Activated naive CD4-positive, alpha-beta T cell treated with anti-CD3 and anti-CD28 coated beads for 36 hours (primary cell): ENCODE measurements at places on chromosomes 11 and 22.
A peak's percentile ranks its signal among the peaks of the same experiment; 100 is the strongest.

- no peak for DNase-seq
Observed at GRCh38 chr22:19062943-19063308, 59.3 kb downstream of the DGCR2 start.

GRCh38 chr11:34214961-34215805 is 109.8 kb downstream of the NAT10 start:
- peak; percentile 96 for DNase-seq

DNA sequence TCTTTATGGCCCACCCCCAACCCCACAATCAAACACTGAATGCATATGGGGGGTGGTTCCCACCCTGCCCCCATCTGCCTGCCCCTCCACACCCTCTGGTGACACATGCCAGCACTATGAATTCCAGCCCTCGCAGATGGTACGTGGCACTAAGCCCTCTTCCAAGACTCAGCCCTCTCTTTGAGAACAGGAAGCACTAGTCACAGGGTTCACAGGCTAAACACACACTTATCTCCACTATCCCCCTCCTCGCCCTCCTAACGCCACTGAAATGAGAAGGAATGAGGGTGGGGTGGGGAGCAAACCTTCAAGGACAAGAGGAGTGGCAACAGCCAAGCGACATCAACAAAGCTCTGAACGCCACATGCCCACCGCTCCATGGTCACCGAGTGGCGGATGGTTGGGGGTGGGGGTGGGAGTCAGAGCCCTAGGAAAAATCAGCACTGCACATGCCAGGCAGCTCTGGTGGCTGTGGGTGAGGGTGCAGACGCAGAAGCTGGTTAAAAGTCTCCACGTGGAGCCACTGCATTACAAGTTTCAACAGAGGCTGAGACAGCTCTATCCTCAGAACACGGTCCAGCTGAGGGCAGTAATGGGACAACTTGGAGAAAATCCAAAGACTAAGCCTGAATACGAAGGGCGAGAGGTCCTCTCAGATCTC is 33.6 kb downstream of the TMEM184B start:
- DNase-seq: no peak

DNA sequence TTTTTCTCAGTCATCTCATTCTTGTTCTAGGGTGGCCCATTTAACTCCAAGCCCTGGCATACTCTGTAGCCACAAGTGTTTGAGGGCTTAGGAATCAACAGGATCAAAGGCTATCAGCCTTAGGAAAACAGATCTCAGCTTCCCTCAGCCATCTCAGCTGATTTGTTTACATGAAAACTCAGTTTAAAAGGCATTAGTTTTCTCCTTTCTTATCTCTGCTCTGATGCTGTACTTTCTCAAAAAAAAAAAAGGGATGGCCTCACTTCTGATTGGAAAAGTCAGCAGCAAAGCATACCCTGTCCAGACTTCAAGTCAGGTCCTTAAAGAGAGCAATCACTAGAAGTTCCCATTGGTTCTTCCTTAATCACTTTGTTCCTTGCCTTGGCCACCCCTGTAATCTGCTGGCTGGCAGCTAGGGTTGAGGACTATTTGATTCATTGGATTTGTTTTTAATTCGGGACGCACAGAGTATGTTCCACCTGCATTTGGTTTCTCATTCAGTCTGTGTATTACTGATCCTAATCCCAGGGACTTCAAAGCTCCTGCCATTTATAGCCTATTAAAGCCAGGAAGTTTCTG is 102.8 kb downstream of the EXT2 start:
- DNase-seq: no peak

GRCh38 chr11:57440744-57441414 is 14.0 kb upstream of the SLC43A3 start:
- DNase-seq: no peak

DNA sequence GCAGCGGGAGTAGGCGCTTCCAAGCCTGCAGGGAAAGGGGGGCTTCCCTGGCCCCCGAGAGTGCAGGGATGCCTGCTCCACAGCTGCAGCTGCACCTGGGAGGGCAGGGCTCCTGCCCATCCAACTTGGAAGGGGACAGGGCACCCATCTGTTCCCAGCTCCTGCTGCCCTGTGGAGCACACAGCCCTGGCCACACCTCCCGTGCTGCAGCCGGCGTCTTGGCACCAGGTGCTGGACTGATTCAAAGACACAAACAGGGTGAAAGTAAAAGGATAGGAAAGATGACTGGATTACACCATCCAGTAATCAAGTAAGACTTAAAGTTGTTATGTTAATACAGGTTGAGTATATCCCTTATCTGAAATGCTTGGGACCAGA is 14.8 kb downstream of the NPAT start:
- DNase-seq: no peak

- no peak for DNase-seq
Observed at GRCh38 chr11:17154409-17155159, 53.2 kb downstream of the PIK3C2A start.

GRCh38 chr11:21262992-21263391 is 593.6 kb downstream of the NELL1 start:
- no peak for DNase-seq

- no peak for DNase-seq
Observed at GRCh38 chr11:47268448-47269001, 1.4 kb upstream of the MADD start.

GRCh38 chr11:129143335-129143734 is 48.8 kb downstream of the ARHGAP32 start:
- no peak for DNase-seq

DNA sequence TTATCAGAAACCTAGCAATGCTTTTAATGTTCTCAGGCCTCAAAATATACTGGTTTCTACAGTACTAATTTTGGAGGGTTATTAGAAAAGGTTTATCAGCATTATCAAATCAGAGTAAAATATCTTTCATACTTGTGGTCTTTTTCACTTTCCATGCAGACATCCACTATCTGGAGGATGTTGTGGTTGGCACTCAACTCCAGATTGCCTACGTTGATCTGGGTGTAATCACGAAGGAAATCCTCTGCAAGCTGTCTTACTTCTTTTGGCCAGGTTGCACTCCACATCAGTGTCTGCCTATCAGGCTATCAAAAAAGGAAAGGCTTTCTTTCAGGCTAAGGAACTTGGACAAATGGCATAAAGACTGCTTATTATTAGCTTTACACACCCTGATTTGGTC is 11.6 kb downstream of the DDX17 start:
- no peak for DNase-seq

- no peak for DNase-seq
Observed at GRCh38 chr11:78158987-78159652, 19.7 kb upstream of the ALG8 start.

- no peak for DNase-seq
Observed at GRCh38 chr22:46536537-46537224, 739 bp downstream of the CELSR1 start.

- no peak for DNase-seq
Observed at GRCh38 chr11:97557399-97557798, 1167.6 kb downstream of the JRKL start.

DNA sequence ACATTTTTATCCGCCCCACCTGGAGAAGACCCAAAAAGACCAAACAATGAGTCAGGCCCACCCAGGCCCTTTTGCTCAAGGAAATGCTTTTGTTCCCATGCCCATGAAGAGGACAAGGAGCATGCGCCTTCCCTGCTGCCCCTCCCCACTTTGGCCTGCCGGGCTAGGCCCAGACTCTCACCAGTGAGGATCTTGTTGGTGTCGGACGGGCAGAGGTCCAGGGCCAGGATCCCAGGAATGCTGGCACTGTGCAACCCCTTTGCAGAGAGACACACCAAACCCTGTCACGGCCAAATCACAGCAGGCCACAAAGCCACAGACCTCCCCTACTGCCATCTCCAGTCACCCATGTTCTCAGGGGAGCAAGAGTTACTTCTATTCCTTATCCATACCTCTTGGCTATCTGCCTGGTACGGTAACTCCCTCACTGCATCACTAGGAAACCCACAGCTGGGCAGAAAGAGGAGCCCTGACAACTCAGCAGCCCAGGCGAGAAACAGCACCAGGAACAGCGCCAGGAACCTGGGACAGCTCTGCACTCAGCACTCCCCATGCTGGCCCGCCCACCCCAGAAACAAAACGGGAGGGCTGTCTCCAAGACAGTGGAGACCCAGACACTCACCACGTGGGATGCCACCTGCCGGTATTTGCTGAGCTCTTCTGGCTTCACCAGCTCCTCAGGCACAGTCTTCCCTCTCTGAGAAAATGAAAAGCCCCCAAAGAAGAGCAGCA is 5.5 kb downstream of the PRPF19 start:
- DNase-seq: no peak

DNA sequence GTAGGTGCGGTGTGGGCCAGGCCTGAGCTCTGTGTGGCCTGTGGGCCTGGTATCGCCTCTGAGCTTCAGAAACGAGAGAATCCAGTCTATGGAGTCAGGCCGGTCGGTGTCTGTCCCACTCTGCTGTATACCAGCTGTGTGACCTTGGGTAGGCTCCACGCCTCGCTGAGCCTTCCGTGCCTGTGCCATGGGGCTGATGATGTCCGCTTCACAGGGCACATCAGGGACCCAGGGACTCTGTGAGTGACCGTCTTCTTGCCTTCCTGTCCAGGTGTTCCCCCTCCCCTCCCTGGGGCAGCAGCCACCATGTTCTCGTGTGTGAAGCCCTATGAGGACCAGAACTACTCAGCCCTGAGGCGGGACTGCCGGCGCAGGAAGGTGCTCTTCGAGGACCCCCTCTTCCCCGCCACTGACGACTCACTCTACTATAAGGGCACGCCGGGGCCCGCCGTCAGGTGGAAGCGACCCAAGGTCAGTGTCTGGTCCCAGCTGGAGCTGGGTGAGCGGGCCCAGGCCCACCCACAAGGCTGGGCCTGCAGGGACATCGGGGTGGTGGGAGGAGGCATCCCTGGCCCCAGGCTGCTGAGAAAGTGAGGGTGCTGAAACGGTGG is 17.9 kb downstream of the CAPN5 start:
- DNase-seq: no peak

DNA sequence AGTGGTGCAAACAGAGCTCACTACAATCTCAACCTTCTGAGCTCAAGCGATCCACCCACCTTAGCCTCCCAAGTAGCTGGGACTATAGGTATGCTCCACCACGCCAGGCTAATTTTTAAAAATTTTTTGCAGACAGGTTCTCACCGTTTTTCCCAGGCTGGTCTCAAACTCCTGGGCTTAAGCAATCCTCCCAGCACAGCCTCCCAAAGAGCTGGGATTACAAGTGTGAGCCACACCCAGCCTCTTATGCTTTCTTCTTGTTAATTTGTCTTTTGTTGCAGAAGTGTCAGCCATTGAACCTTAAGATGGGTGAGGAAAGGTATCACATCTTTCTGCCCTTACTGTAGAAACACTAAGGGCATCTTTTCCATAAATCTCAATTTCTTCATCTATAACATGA is 34.9 kb downstream of the DENND5A start:
- no peak for DNase-seq

DNA sequence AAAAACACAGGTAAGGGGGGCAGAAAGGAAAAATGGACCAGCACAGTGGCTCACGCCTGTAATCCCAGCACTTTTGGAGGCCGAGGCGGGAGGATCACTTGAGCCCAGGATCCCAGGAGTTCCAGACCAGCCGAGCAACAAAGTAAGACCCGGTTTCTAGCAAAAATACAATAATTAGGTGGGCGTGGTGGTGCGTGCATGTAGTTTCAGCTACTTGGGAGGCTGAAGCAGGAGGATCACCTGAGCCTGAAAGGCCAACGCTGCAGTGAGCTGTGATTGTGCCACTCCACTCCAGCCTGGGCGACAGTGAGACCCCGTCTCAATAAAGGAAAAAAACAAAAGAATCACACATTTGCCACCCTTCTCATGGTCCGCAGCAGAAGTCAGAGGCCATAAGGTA is 519.4 kb downstream of the BRD1 start:
- DNase-seq: no peak

- peak; percentile 70 for DNase-seq
Observed at GRCh38 chr22:30308518-30309230, 18.1 kb downstream of the TBC1D10A start.

- no peak for DNase-seq
Observed at GRCh38 chr11:70066628-70067027, 11.5 kb upstream of the ANO1 start.

- no peak for DNase-seq
Observed at GRCh38 chr22:17257121-17258001, 38.1 kb upstream of the ADA2 start.

DNA sequence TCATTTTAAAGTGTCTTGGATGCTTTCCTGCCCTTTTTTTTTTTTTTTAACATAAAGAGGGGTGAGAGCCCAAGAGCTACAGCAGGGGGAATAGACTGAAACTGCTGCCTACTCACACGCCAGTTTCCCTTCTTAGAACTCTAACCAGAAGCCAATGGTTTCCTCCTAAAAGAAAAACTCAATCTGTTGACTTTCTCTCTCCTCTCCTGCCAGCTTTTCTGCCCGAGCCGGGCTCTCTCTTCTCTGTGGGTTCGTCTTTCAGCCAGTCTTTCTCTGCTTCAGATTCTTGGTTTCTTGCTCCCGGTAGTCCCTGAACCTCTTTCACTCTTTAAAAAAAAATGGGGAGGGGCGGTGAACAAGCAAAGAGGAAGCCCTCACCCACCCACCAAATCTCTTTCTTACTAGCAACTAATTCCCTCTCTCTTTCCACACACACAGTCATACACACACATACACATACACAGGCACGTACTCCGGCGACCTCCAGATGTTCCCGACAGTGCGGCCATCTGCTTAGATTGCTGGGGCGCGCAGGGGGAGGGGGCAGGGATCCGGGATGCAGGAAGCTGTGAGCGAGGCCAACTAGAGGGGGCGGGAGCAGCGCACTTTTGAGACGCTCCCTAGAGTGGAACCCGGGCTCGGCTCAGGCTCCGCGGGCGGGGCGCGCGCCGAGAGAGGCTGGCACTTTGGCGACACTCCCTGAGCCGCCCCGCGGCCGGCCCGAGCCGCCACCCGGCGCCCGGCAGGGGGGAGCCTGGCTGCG is 444 bp upstream of the TSKU start:
- DNase-seq: peak; percentile 67

- DNase-seq: no peak
Observed at GRCh38 chr11:75913984-75914383, 99.0 kb downstream of the UVRAG start.

GRCh38 chr11:43532041-43532440 is 148.5 kb upstream of the HSD17B12 start:
- DNase-seq: no peak

GRCh38 chr11:27656806-27657483 is 43.3 kb downstream of the BDNF start:
- no peak for DNase-seq

DNA sequence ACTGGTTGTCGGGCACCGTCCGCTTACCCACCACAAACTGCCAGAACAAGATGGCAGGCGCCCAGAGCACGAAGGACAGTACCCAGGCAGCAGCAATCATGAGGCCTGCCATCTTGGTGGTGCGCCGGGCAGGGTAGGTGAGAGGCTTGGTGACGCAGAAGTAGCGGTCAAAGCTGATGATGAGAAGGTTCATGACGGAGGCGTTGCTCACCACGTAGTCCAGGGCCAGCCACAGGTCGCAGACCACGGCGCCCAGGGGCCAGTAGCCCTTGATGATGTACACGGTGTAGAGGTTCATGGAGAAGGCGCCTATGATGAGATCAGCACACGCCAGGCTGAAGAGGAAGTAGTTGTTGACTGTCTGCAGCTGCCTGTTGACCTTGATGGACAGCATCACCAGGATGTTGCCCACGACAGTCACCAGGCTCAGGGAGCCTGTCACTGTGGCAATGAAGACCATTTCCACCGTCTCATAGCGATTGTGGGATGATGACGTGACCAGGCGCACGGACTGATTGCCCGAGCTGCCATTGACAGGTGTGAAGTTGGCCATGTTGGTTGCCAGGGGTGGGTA is 4.6 kb downstream of the MDK start:
- no peak for DNase-seq
